ENCODE measurements at places on chromosomes 6 and 20.

GRCh38 chr20:8425802-8426201 is 293.7 kb downstream of the PLCB1 start:
- no peak for DNase-seq

DNA sequence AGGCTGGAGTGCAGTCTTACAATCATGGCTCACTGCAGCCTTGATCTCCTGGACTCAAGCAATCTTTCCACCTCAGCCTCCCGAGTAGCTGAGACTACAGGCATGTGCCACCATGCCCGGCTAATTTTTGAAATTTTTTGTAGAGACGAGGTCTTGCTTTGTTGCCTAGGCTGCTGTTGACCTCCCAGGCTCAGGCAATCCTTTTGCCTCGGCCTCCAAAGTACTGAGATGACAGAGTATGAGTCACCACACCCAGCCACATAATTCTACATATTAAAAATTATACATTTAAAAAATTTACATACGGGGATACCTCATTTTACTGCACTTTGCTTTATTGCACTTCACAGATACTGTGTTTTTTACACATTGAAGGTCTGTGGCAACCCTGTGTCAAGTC is 115.1 kb downstream of the MAN1A1 start:
- DNase-seq, result no peak

DNA sequence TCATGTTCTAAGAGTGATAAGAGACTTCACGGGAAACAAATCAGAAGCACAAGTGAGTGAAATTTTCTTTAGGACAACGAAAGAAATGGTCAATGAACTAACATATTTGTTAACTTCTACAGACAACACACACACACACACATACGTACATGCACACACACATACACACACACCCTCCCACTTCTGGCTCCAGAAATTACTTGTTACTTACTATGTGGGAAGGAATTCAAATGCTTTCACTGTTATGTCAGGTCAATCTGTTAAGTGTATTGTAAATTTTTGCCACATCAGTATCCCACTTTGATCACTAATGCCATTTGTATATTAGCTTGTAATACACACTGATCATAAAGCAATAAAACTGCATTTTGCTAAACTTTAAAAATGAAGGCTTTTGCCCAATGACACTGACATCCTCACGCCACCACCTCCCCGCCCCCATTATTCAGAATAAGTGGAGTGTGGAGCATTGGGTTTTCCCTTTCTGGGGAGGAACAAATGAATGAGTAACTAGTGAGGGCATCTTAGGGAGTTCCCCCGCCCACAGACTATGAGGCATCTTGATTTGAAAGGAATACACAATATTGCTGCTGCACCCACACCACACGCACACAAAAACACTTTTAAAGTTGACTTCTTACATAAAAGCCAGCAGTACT is 76.2 kb downstream of the ATXN1 start:
- peak; percentile 64 for DNase-seq

GRCh38 chr6:94041945-94042709 is 622.8 kb upstream of the EPHA7 start:
- no peak for DNase-seq

- no peak for DNase-seq
Observed at GRCh38 chr6:48933136-48933535, 529.9 kb downstream of the MMUT start.

DNA sequence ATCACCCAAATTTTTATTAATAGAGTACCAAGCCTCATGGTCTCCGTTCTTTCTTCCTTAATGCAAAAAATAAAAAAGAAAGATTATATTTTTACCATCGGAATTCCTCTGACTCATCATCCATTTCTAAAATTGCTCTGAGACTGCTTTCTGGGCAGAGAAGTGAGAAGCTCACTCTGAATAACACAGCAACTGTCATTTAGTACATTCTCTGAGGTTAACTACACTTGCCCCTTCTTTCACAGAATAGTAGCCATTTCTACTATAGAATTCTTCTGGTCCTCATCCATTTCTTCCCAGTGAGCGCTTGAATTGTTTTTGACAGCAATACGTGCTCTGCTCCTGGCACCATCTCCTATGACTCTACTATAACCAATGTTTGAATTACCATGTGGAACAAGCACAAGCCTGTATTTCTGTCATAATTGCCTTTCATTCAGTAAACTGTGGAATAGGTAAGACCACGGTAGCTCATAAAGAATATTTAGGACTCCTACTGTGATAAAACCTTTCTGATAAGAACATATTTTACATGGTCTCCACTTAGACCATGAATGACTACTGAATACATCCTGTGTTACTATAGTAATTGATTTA is 435.5 kb upstream of the NRSN1 start:
- no peak for DNase-seq

- DNase-seq, result no peak
Observed at GRCh38 chr20:7323957-7324356, 556.5 kb downstream of the BMP2 start.

GRCh38 chr20:1937316-1937976 is 42.2 kb downstream of the SIRPA start:
- DNase-seq, result no peak

- DNase-seq, result no peak
Observed at GRCh38 chr6:61044011-61044410, 1242.0 kb downstream of the KHDRBS2 start.

DNA sequence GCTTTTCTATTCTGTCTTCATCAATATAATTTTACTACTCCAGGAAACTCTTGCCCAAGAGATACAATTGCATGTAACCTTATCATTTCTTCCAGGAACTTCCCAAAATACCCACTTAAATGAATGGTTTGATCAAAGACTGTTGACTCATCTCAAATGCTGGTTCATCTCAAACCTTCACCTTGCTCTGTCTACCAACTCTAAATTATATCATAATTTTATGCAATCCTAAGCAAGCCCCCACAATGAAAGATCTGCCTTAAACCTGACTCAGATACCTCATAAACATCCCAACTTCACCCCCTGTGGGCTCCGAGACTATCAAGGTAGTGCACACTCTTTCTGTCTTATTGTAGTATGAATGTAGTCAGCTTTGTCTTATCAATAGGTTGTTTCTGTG is 65.5 kb upstream of the GCM1 start:
- DNase-seq, result no peak

GRCh38 chr20:59832406-59833363 is 100.8 kb downstream of the SYCP2 start:
- no peak for DNase-seq

DNA sequence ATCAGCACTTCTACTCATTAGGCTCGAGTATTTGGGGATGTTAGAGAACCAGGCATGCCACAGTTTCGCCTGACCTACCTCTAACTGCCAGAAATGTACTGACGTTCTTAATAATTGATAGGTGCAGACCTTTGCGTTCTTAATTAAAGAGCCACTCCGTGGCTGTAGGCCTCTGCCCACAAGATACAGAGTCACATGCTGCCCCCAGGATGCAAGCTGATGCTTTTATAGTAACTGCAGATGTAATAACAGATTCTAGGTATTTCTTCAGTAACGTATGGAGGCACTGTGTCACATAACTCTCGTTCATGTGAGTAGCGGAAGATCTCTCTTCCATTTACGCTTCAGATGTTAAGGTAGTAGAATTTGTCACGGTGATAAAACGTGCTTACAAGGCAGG is 113.2 kb downstream of the RPP40 start:
- no peak for DNase-seq

DNA sequence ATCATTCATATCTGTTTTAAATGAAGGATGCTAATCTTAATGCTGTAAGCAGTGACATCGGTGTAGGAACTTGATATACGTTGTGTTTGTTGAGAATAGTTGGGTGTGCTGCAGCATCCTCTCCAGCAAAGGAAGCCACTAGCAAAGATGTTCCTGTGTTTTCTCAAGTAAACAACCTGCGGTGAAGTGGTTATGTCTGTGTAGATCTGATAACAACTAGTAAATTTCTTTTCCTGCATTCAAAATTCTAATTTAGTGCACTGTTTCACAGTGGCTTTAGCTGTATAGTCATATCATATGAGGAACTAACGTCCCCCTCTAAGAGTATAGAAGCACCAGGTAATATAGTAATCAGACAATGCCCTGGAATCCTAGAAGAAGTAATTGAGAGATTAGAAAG is 38.7 kb downstream of the NCOA7 start:
- DNase-seq, result no peak

All from activated CD8-positive, alpha-beta memory T cell treated with anti-CD3 and anti-CD28 coated beads for 4 hours (primary cell).